Activated T-helper 2 cell treated with anti-CD3 and anti-CD28 coated beads, Interferon-gamma antibody, Interleukin-2, Interleukin-4, amounts not matched to agents 10 μg/mL and 5 μg/mL and 100 μg/mL, durations not matched to agents 14 hours and 24 hours and 36 hours (primary cell): ENCODE measurements at places on chromosomes 5 and 9.

- DNase-seq: no peak
These were observed 227.6 kb upstream of the FTMT start for GRCh38 chr5:121624035-121624434.

DNA sequence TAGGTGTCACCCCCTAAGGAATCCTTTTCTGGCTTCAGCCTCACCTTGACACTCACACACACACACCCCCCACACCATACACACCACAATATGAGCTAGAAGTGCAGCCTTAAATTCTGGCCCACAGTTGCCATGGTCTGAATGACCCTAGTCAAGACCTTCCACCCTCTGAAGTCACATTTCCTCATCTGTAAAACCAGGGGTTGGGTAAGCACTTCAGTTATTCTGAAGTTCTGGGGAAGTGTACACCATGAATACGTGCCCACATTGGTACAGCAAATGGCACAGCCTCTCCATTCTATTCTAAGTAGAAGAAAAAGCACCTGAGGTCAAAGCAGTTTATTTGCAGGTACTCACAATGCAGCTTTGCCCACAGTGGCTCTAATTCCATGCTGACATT is 372.8 kb upstream of the KLF4 start:
- DNase-seq: no peak

- DNase-seq: no peak
These were observed 9.1 kb downstream of the EPB41L4B start for GRCh38 chr9:109311731-109312130.

DNA sequence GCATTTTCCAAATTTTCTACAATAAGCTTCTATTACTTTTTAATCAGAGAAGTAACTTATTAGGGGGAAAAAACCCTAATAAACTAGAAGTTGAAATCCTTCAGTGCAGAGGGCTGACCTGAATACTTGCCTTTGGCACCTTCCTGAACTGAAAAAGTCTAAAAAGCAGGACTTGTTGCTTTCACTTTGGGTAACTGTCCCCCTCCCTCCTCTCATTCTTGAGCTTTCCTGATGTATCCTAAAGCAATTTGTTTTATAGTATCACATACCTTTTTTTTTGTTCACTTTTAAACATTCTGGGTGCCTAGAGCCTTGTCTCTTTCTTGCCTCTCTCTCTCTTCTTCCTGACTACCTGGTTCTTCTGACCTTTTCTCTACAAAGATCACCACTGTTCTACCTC is 64.0 kb upstream of the ERBIN start:
- no peak for DNase-seq

DNA sequence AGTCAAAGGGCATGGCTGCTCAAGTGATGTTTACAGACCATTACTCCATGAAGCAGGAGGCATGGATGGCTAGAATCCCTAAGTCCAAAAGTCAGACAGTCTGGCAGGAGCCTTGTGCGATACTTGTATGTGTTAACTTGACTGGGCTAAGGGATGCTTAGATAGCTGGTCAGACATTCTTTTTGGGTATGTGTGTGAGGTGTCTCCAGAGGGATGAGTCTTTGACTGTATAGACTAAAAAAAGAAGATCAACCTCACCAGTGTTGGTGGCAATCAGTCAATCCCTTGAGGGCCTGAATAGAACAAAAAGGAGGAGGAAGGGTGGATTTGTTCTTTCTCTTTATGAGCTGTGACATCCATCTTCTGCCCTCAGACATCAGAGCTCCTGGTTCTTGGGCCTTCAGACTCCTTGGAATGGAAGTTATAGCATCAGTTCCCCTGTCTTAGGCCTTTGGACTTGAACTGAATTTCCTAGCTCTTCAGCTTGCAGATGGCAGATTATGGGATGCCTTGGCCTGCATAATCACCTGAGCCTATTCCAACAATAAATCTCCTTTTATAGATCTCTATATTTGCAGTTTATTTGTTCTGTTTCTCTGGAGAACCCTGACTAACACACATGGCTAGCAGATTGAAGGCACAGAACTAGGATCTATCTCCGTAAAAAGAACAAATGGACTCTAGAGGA is 9.7 kb upstream of the HSPB3 start:
- no peak for DNase-seq
